ENCODE measurements at places on chromosomes 6 and 20.

DNA sequence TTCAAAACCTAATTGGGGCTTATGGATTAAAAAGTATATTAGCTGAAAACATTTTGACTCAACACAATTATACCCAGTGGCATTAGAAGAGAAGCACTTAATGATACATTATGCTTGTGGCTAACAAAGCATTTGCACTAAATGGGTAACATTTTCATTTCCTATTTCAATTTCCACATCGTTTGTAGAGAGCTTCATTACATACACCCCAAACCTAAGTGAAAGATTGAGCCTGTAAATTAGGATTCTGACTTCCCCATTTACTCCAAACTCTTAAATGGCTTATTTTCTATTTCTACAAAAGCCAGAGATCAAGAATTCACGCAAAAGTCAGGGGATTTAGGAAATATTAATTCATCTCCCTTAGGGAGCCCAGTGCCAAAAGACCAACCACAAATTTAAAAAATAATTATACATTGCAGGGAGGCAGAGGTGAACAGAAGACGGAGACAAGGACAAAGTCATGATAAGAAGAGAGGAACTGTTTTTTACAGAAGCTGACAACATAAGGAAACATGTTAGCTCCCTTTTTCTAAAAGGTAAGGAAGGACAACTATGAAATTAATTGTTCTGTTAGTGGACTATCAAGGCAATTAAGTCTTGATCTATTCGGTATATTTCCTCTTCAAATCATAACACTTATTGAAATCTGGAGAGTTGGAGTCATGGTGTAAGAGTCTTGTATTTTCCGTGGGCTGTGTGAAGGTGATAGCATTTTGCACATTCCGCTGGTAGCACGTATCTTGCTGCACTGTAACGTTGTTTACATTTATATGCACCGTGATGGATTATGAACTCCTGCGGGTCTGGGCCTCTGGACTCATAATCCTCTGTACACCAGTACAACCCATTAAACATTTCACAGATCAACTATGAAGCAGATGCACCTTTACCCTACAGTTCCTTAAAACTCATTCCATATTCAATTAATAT, 24.8 kb upstream of the EZR start:
- DNase-seq: no peak

DNA sequence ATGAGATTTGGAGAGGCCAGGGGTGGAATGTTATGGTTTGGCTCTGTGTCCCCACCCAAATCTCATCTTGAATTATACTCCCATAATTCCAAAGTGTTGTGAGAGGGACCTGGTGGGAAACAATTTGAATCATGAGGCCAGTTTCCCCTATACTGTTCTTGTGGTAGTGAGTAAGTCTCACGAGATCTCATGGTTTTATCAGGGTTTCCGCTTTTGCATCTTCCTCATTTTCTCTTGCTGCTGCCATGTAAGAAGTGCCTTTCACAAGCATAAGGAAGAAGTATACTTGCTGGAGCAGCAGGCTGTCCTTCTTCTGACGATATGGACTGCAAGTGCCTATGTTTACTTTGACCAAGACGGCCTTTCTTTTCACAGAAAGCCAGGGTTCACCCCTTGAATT, 270.5 kb downstream of the ESR1 start:
- no peak for DNase-seq

DNA sequence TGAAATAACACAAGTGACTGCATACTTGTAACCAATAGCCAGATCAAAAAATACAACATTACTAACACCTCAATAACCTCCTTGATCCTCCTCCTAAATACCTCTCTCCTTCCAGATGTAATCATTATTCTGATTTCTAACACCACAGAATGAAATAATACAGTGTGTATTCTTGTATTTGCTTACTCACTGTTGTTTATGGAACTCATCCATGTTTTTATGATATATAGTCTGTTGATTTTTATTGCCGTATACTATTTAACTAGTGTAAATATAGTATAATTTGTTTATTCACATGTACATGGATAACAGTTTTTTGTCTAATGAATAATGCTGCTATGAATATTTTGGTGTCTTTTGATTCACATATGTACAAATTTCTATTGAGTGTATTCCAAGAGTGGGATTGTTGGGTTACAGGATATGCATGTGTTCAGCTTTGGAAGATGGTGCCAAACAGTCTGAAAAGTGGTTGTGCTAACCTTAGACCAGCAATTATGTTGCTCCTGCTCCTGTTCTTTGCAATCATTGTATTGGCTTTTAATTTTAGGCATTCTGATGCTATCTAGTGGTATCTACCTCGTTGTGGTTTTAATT, 11.5 kb downstream of the TTK start:
- no peak for DNase-seq

- no peak for DNase-seq
Observed at GRCh38 chr6:35500782-35501181, 3.9 kb upstream of the TEAD3 start.

DNA sequence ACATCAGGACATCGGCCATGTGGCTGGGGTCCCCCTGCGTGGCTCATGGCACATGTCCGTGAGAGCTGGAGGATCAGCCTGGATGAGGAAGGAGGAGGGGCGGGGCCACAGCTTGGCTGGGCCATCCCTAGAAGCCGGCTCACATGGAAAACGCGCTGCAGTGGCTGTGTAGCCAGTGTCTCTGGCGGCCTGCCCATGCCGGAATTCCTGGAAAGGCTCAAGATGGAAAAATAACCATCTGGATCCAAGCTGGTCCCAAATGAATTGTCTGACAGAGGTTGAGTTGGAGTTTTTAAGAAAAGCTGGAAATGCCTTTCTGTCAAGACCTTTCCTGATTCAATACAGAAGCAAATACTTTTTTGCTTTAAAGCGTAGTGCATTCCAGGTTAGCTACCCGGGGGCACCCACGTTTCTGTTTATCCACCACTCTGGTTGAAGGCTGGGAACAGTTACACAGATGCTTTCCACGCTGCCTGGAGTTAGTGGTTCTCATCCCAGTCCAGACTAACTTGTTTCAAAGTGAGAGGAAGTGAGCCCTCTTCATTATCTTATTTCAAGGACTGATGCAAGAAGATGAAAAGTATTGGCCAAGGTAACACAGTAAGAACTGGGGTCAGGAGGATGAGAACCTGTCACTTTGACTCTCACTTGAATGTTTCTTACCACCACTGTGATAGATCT, 99.0 kb downstream of the GMPR start:
- DNase-seq: no peak

DNA sequence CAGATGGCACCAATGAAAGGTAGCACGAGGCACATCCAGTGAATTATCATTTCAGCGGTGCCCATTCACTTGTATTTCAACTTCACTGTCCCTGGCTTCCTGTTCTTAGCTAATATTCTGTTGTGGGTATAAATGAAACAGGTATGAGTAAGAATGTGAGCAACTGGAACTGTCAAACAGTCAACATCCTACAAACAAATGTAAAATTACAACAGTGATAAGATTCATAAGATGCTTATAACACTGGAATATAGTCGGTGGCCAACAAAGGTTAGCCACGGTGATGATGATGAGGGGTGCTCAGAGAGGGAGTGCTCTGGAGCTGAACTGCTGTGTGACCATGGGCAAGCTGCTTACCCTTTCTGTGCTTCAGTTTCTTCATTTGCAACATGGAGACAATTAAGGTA, 74.9 kb upstream of the TOX2 start:
- no peak for DNase-seq

DNA sequence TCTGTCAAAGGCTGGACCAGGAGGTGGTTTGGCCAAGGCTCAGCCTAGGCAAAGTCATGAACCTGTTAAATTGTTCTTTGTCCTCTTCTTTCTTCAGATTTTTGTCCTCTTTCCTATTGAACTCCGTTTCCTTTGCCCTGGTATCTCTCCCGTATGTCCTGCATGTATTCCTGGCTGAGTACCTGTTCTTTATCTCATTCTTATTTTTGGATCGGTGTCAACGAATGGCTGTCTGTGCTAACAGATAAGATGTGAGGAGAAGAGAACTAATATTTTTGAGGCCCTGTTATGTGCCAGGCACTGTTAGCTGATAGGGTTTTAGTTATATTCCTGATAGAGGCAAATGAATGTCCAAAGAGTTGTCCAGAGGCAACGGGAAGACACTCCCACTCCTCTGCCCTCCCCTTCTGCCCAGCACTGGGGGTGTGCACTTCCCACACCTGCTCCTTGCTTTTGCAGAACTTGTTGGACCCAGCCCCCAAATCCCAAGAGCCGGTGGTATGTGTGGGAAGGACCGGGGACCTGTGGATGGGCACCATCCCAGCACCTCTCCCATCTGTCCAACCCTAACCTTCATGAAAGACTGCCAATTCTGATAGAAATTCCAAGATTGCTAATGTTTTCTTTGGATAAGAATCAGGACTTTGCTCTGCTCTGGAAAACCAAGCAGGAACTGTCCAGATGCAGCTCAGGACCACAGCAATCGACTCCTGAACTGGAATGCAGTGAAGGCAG, 20.6 kb downstream of the MMP24OS start:
- no peak for DNase-seq

DNA sequence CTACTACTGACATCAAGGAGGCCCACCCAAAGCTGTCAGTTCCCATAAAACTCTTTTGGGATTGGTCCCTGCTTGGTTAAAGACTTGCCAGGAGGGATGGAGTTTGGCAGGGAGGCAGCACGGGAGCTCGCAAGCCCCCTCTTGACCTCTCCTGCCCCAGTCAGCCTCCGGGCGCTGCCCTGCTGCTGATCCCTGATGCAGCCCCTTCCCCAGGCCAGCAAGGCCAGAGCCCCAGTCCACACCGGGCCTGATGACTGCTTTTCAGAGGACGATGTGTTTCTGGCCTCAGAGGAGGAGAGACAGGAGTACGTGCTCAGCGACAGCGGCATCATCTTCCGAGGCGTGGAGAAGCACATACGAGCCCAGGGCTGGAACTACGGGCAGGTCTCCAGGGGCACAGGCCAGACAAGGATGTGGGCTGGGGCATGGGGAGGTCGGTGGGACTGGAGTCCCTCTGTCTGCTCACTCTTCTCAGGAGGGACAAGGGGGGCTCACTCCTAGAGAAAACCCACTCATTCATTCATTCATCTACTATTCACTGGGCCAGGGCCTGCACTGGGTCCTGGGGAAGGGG, 15.6 kb downstream of the TGM6 start:
- no peak for DNase-seq

DNA sequence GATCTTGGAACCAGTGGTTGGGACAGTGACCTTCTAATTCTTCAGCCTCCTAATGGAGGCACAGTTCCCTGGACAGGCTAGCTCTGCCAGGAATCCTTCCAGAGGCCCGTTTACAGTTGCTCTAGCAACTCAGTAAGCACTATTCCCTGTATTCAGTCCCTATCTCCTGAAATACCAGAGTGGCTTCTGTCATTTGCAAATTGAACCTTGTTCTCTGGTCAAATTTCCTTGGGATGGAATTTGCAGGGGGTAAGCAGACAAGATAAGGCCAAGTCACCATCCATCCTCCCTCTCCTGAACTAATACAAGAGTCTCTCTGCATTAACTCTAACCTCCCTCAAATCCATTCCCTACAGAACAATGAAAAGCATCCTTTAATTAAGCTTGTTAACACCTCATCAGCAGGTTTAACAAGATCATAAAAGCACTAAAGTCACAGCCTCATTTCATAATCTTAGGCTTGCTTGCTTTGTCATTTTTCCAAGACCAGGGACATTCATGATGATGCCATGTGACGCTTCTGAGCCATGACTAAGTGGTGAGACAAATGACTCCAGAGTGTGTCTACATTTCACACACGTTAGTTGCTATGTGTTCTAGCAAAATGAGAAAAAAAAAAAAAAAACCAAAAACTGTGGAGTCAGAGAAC, 37.1 kb downstream of the SLC22A23 start:
- no peak for DNase-seq

DNA sequence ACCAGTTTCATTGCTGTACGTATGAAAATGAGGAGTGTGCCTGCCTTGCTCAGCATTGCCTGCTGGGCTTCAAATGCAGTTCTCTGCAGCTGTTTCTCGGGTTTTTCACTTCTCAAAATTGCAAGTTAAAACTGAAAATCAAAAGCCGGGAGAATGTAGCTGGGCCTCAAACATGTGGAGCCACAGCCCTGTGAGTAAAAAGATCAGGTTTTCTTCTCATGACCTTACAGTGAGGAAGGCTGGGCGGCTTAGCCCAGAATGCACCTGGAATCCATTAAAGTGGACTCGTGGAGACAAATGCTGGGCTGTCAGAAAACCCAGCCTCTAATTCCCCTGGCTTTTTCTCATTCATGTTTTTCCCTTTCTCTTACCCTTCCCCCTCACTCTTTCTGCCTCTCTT, 34.4 kb downstream of the DSE start:
- DNase-seq: no peak

DNA sequence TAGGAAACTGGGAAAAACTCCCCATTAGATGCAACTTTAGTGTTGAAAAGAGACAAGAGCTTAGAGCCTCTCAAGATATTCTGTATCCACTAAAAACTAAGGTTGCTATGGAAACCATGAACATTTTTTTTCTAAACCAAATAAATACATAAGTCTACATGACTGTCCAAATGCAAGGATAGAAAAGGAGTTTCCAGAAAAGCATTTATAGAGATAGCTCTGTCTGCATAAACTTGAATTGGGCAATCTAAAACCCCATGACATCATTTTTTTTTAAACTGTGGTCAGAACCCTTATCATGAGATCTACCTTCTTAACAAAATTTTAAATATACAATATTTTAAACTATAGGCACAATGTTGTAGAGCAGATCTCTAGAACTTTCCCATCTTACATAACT, 36.4 kb upstream of the FAM83B start:
- no peak for DNase-seq

DNA sequence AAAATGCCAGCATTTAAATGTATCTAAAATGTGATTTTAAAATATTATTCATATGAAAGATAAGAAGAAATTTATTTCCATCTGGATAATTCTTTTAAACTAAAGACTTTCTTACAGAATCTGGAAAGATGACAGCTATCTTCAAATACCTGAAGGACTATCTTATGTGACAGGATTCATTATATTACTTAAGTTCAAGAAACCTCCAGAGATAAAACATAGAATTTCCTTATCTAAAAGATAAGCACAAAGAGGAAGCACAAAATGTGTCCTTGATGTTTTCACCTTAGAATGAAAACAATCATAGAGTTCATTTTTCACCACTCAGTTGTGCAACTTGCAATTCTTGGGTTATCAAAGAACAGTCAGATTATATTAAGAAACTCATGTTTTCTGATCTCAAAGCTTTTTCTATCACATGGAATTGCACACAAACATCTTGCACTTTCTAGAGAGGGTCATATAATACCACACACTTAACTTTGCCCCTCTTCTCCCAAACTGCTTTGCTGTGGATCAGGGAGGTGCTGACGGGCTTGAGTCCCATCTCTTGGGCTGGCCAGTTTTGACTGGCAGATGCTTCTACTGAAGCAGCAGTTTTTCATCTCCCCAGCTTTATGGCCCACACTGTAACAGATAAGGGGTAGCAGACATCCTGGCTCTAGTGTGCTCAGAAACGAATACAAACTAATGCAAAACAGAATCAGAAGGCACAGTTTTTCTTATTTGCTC, 467.4 kb downstream of the CDC5L start:
- no peak for DNase-seq

- no peak for DNase-seq
Observed at GRCh38 chr6:87714093-87714842, 12.2 kb upstream of the AKIRIN2 start.

- no peak for DNase-seq
Observed at GRCh38 chr6:40413239-40413638, 173.9 kb downstream of the LRFN2 start.

- DNase-seq: no peak
Observed at GRCh38 chr6:40930555-40930954, 108.5 kb downstream of the UNC5CL start.

- DNase-seq: no peak
Observed at GRCh38 chr20:60213126-60213893, 255.1 kb downstream of the CDH26 start.

GRCh38 chr6:32744776-32745175, 3.6 kb downstream of the HLA-DQA2 start:
- no peak for DNase-seq

- DNase-seq: no peak
Observed at GRCh38 chr20:58577139-58577806, 62.1 kb upstream of the APCDD1L start.

Data from esophagus squamous epithelium (tissue), 5 donors.